Fibroblast of skin of right biceps (primary cell): ENCODE measurements at places on chromosomes 5 and 9.
A peak's percentile ranks its signal among the peaks of the same experiment; 100 is the strongest.

DNA sequence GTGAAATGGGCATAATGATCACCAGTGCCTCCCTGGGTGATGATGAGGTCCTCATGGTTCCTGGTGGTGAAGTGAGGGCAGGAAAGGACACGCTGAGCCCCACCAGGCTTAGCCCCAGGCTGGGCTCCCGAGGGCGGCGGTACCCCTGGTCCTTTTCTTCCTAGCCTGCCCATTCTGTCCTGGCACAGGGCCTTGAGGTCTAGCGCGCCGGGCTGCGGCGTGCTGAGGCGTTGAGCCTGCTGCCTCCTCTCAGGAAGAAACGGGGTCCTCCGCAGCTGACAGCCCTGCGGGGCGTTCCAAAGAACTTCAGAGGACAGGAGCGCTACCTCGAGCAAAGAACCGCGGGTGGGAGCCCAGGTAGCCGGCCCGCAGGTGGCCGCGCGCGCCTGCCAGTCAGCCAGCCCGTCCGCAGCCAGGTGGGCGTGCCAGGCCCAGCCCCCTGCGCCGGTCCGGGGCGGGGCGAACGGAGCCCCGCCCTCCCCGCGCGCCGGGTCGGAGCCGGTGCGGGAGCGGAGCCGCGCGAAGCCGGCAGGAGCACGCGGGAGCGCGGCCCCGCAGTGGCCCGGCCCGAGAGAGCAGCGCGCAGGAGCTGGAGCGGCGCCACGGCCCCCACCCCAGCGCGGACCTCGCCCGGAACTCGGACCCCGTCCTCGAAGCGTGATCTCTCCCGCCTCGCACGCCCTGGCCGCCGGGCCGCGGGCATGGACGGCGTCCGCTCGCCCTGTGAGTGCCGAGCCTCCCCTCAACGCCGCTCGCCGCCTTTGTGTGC is at the start of gene WNK2:
Gene WNK2, plus strand, starts transcription at position 477 of the 769 bp plus-strand sequence. CDS start 791 bp downstream, outside the sequence.
- peak; percentile 17 for DNase-seq

- DNase-seq: peak; percentile 96
Measured at GRCh38 chr5:128637031-128637430, 99.0 kb upstream of the FBN2 start.

DNA sequence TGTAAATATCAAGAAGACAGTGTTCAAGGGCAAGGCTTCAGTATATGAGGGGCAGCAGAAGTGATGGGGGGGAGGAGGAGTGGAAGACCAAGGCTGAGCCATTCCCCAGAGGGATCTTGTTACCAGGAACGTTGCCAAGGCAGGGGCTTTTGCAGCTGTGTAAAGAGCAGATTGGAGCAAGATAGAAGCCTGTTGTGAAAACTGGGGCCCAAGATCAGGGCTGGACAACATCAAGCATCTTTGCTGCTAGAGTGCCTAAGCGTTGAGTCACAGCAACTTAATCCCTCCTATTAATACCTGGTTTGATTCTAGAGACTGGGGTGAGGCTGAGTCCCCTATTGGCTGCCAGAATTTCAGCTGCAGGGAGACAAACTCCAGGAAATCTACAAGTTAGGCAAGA is 18.4 kb upstream of the ERCC6L2 start:
- DNase-seq: peak; percentile 93

DNA sequence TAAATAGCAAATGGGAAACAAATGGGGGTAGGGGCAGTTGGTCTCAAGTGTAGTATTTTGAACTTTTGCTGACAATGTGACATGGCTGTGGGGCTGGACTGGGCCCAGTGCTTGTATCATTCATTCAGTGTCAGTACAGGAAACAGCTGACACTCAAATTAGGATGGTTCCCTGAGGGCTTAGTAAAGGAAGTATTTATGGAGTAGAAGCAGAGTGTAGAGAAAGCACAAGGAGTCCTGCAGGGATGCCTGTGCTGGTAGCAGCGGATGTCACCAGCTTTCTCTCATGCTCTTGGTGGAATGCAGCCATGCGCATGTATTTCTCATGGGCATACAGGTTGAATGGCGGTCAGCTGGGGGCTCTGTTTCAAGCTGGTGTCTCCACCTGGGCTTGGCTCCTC is 72.9 kb upstream of the SLC44A1 start:
- no peak for DNase-seq

GRCh38 chr5:100760688-100761087 is 142.4 kb downstream of the ST8SIA4 start:
- peak; percentile 5 for DNase-seq

DNA sequence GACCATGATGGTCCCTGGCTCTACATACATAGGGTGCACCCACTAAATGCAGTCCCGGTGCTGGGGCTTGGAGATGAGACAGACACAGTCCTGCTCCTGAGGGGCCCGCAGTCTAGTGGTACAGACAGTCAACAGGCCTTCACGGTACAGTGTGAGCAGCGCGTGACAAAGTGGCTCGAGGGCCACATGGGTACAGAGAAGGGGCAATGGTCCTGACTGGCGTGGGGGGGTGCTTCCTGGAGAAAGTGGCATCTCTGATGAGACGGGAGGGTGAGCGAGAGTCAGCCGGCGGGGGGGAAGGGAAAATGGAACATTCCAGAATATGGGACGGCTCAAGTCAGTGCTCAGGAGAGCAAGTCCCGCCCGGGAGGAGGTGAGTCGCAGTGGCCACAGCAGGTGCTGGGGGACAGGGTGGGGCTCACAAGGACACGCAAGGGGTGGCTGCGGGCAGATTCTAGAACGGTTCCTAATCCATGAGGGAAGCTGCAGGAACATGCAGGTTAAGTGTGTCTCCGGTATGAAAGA is 38.0 kb downstream of the WHRN start:
- DNase-seq: no peak
